HCT116 (cell line): ENCODE measurements at places on chromosomes 2 and 18.

- DNase-seq = no peak
Measured at GRCh38 chr2:107589079-107589491, 237.6 kb upstream of the RGPD4 start.

- DNase-seq = no peak
Measured at GRCh38 chr2:10392951-10393639, 55.0 kb downstream of the ODC1 start.

- no peak for DNase-seq
Measured at GRCh38 chr2:5777131-5777535, 84.9 kb downstream of the SOX11 start.

GRCh38 chr2:52510432-52510831 is 1257.2 kb upstream of the CHAC2 start:
- no peak for DNase-seq

DNA sequence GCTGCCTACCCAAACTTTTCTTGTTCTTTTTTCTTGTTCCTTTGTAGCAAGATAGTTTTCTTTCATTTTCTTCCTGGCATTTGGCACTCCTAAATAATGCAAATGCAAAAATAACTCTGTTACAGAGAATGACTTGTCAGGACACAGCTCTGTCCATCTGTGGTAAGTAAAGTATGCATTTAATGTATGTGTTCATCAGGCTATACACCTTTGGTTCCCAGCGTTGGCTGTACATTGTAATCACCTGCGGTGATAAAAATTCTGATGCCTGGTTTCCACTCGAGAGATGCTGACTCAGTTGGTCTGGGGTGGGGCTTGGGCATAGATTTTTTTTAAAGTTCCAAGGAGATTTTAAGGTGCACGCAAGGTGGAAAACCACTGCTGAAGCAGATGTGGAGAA is at the start of gene SERPINB13:
TSS of gene SERPINB13 (plus strand) at position 378 of the 400 bp plus-strand sequence. CDS start 1,325 bp downstream, outside the sequence.
- DNase-seq = no peak

- DNase-seq = no peak
Measured at GRCh38 chr2:230418341-230419016, 2.5 kb downstream of the SP100 start.

DNA sequence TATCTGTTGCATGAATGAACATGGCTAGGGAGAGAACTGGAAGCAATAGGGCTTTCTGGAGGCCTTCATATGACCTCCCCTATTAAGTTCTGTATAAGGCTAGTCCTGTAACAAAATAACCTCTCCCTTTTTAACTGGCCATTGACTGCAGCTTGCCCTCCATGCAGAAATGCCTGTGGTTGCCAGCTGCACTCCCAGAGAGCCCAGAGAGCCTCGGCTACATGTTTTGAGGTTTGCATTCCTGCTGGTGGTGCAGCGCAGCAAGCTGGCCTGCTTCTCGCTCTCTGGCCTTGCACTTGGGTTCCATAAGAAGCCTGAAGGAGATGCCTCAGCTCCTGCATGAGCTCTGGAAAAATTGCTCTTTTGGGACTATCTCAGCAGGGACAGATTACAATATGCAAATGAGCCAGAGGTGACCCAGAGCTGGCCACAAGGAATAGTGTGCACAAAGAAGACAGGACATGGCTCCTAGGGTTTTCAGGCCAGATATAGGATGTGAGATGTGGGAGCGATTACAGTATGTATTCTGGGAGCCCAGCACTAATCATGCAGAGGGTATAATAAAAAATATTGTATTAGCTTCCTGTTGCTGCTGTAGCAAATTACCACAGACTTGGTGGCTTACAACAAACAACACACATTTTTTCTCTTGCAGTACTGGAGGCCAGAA is 186.7 kb downstream of the INSIG2 start:
- no peak for DNase-seq

DNA sequence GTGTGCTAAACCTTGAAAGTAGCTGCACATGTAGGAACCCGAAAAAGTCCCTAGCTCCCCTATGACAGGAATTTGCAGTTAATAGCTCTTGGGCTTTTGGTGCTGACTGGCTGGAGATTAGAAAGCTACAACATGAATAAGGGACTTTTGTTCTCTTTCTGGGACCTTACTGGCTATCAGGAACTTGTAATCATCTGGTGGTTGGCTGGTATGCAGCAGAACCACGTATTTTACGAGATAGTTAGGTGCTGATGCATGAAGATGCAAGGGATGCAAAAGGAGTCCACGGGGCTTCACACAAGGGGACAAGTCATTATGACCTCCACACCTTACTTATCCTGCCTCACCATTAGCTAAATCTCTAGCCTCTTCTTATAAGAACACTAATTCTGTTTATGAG is 190.2 kb upstream of the NRXN1 start:
- no peak for DNase-seq

DNA sequence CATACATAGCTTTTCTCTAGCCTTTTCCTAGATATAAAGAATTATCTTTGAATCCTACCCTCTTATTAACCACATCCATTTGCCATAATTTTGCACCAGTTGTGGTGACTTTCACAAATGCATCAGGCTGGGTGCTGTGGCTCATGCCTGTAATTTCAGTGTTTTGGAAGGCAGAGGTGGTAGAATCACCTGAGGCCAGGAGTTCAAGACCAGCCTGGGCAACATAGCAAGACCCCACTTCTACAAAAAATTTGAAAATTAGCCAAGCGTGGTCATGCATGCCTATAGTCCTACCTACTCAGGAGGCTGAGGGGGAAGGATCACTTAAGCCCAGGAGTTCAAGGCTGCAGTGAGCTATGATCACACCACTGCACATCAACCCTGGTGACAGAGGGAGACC is 672.4 kb upstream of the CHAC2 start:
- no peak for DNase-seq

DNA sequence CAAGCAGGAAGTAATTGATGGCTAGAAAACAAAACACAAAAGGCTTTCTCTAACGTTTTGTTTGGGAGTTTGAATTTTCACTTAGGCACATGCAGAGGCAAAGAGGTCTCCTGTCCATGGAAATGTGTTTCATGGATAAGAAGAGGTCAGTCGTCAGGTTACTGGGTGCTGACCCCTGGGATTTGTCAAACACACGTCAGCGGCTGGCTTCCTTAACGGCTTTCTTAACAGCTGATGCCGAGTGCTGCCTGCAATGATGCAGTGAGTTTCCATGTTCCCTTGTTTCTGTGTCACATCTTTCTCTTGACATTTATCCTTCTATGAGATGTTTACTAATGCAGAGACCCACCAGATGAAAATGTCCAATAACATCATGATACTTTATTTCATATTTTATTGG is 31.7 kb downstream of the GPR39 start:
- no peak for DNase-seq

DNA sequence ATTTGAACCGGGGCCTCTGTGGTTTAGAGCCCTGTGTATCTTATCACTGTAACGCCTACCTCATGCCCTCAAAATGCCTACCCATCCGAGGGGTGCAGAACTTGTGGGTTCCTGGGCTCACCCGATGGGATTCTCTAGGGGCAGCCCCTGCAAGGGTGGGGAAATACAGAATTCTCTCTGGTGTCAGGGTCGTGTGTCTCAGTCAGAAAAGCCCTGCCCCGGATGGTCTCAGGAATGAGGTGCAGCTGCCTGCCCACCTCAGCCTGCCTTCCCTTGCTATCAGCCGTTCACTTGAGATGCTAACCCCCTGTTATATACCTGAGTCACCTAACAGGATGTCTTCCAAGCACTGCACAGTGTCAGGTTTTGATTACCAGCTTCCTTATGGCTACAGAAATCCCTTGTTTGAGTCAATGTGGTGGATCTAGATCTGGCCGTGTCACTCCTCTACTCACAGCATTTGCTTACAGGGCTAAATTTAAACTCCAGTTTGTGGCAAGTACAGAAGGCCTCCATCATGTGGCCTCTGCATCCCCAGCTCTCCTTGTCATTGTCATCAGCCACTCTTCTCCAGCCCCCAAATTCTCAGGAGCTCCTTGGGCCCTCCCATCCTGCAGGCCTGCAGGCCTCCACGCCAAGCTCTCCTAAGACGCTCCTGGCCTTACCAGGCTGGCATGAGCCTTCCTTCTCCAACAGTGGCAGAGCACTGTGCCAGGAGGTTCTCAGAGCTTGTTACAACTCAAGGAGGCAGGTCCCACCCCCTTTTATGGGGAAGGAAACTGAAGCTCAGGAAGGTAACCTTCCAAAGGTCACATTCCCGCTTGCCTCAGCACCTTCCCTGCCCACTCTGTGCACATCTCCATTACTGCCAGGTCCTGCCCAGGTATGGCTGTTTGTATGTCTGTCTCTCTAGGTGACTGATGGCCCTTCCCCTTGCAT is 14.3 kb upstream of the MAP3K2 start:
- no peak for DNase-seq

- DNase-seq = no peak
Measured at GRCh38 chr2:196131949-196132925, 39.1 kb downstream of the STK17B start.

GRCh38 chr2:201959626-201960025 is 74.0 kb upstream of the FZD7 start:
- no peak for DNase-seq

- DNase-seq = no peak
Measured at GRCh38 chr2:97644023-97644717, 1.7 kb upstream of the COX5B start.

DNA sequence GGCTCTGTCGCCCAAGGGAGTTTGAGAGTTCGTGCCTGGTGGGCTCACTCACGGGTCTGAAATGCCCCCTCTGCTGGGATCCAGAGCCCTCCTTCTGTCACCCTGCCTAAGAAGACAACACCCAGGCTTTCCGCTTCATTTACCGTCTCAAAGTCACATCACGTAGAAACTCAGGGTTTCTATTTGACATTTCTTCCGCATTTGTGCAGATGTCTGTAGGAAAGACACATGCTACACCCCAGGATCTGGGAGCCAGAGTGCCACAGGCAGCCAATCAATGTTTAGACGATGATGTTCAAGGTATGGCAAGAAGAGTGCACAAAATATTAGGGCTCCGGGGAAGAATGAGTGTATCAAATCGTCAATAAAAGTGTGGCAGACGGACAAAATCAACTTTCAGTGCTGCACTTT is 24.4 kb upstream of the ACKR3 start:
- no peak for DNase-seq

- DNase-seq = peak; percentile 22
Measured at GRCh38 chr2:214410918-214411554, at the start of gene VWC2L. TSS of gene VWC2L (plus strand) at chr2:214411054. CDS start at chr2:214414194, 3,140 bp downstream.

DNA sequence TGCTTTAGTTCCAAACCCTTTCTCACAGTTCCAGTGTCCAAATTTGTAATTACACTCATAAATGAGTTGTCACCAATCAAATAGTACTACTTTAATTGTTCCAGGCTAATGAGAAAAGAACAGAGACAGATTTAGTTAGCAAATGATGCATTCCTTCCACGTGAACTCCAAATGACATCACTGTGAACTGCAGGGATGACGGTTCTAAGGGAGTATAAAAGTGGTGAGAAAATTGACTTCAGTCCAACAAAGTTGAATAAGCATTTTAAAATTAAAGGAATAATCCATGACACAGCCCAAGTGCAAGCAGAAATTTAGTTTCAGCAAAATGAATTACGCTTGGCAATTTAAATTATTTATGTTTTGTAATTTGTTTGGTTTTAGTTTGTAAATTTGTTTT is 102.0 kb upstream of the LRATD1 start:
- DNase-seq = no peak

GRCh38 chr2:177466337-177467195 is 74.0 kb downstream of the AGPS start:
- no peak for DNase-seq
